ENCODE measurements at places on chromosomes 3 and 15.

DNA sequence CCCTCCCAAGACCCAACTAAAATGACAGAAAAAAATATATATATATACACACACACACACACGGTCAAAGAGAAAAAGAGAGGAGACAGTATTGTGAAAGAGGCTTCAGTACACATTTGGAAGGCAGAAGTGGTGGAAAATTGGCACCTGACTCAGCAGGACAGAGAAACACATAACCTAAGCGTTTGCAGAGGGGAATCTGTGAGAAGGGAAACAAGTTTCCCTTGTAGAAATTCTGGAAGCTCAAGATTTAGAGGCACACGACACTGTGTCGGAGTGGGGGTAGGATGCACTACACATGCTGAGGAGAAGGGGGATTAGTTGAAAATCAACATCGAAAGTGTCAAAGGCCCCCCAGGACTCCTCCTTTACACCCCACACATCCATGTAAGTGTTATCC is 53.1 kb downstream of the PAK2 start:
- DNase-seq: no peak

- peak; percentile 17 for DNase-seq
These were observed at the start of gene SHF for GRCh38 chr15:45187894-45188830. SHF (minus strand) TSS chr15:45187966; CDS start chr15:45187951, 15 bp downstream.

DNA sequence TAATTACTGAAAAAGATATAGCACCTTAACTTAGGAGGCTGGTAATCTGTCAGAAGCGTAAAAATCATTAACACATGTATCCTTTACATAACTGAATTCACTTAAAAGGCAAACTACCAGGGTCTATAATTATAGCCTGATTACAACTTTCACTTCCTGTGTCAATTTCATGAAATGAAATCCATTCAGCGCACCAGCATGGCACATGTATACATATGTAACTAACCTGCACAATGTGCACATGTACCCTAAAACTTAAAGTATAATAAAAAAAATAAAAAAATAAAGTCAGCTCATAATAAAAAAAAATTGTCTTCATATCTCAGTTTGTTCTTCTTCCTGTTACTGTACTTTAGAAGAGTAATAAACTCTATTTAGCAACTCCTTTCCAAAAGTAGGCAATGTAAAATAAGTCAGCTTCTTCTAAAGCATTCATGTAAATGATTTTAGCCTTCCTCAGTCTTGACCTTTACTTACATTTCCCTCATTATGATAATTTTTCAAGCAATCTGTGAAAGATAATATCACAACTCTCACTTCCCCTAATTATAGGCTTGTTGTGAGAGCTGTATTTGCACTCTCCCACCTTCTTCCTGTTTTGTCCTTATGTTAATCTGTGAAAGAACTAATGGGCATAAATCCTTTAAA is 50.1 kb downstream of the KBTBD8 start:
- DNase-seq: no peak

- DNase-seq: no peak
These were observed 25.4 kb downstream of the ACP3 start for GRCh38 chr3:132342610-132343009.

DNA sequence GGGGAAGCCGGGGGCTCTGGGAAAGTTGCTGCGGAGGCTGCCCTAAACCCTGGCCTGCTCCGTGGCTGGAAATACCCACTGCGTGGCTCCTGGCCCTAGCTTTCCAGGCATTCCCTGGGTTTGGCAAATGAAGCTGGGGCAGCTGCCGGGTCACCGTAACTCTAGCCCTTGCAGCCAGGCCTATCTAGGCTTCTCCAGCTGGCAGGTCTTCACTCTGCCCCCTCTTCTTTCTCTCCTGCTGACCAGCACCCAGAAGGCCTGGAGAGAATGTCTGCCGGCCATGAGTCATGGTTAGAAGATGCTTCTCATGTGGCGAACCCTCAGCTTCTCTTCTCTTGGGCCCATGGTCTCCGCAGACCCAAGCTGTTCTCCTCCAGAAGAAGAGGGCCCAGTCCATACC is 5.6 kb upstream of the DLL4 start:
- no peak for DNase-seq

- DNase-seq: no peak
These were observed 796.2 kb downstream of the NAALADL2 start for GRCh38 chr3:175655351-175655750.

DNA sequence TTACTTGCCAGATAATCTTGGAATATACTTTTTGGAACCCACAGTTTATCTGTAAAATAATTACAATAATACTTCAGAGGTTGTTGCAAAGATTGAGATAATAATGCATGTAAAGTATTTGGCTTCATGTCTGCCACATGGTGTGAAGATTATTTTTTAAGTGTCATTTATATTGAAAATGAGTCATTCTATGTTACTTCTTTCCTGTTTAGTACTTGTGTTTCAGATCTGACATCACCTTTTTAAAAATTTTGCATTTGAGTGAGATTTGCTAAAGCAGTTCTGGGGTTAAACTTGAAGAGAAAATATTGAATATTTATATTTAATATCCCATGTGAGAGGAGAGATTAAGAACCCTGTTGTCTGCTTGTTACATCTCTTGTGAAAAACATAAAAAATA is 31.2 kb downstream of the IQGAP1 start:
- DNase-seq: no peak

DNA sequence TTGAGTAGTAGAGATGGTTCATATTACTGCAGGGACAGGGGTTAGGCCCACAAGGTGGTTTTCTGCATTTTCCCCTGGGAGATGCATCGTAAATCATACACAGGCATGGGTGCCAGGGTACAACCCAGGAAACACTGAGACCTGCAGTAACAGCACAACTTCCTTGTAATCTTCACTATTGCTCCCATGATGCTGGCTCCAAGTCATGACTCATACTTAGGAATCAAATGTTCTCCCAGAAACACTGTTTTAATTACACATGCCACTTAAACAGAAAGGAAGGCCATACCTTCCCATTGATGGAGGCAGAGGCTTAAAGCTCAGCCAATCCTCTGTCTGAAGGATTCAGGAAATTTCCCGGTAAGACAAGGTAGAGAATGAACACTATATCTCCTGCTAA is 106.5 kb downstream of the ERC2 start:
- no peak for DNase-seq

GRCh38 chr15:71273731-71274447 is 158.6 kb downstream of the THSD4 start:
- no peak for DNase-seq

GRCh38 chr3:111601810-111602209 is 6.7 kb upstream of the ZBED2 start:
- no peak for DNase-seq

- no peak for DNase-seq
These were observed 100.3 kb downstream of the FSIP1 start for GRCh38 chr15:39682366-39682765.

GRCh38 chr3:131348911-131349310 is 32.7 kb upstream of the NUDT16 start:
- DNase-seq: no peak

- no peak for DNase-seq
These were observed 95.5 kb downstream of the ST6GAL1 start for GRCh38 chr3:187025656-187026316.

DNA sequence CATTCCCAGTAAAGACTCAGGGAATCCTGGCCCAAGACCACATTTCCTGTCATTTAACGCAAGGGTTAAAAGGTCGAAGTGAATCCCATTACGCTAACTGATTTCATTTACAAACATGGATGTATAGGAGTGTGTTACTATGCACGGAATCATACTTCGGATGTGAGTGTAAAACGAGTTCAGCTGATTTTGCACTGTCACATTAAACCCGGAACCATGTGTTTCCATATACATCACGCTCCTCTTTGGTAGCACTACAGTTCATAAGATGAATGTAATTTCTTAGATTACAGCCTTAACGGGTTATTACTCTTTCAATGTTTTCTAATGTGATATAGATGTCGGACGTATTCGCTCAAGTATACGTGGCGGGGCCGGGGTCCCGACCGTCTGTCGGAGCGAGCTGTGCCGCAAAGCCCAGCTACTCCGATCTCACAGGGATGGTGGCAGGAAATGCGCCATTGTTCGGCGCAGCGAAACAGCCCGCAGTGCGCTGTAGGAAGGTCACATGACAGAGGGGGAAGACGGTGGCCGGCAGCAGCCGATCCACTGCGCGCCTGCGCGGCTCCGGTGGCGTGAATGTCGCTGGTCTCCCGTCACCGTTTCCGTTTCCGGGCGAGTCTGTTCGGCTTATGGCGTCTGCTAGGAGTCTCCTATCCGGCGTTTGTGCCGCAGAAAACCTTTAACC is 97.3 kb downstream of the NPAP1 start:
- peak; percentile 55 for DNase-seq

- no peak for DNase-seq
These were observed 263.9 kb upstream of the STT3B start for GRCh38 chr3:31268868-31269267.

- DNase-seq: no peak
These were observed 57.7 kb downstream of the PIK3R4 start for GRCh38 chr3:130688697-130689470.

DNA sequence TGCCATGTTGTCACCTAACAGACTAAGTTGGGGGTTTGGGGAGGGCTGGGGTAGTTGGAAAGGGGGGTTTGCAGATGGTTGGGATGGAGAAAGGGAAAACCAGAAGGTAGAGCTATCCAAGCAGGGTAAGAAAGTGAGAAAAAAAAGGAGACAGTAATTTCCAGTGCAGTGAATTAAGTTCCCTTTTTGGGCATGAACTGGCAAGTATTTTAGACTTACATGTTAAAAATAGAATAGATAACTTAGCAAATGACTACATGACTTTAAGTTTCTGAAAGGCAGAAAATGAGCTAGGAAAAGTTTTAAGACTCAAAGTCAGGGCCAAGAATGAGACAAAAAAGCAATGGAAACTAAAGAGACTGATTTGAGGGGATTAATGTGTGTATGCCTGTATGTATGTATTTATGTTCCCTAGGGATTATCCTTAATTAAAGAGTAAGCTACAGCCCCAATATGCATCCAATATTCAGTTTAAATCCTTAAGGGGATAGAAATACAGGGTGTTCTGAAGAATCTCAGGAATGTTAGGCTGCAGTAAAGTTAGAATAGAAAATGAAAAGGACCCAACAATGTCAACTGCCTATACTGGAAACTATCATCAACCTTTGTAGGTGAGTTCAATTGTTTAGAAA is 285.2 kb upstream of the MME start:
- DNase-seq: no peak

GRCh38 chr3:171867981-171868380 is 24.8 kb downstream of the TMEM212 start:
- no peak for DNase-seq

- no peak for DNase-seq
These were observed 370.1 kb downstream of the LRTM1 start for GRCh38 chr3:54557538-54558428.

DNA sequence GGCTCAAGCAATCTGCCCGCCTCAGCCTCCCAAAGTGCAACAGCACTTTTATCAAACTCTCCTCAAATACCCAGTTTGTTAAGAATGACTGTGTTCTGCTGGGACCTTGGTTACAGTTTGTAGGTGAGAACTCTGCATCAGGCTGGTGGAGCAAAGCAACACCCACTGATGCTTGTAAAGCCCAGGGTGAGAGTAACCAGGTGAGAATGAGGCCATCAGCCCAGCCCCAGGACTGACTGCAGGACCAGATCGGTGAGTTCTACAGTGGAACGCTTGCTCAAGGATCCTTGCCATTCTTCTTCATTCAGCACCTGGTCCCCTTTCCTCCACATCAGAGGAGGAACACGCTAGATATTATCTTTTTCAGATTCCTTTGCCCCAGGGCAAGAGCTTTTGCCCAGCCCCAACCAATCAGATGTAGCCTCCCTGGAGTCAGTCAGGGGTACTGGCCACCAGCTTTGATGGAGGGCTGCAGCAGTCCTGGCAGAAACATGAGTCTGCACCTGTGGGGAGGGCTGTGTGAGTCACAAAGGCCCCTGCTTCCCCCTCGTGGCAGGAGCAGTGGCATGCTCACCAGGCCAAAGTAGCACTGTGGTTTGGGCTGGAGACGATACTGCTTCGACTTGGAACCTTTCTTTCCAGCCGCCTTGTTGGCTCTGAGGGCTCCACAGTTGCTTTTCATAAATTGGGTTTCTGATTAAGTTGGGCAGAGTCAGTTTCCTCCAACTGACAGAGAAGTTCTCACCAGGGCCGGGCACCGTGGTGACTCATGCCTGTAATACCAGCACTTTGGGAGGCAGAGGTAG is 3.5 kb upstream of the SHISA5 start:
- DNase-seq: no peak

DNA sequence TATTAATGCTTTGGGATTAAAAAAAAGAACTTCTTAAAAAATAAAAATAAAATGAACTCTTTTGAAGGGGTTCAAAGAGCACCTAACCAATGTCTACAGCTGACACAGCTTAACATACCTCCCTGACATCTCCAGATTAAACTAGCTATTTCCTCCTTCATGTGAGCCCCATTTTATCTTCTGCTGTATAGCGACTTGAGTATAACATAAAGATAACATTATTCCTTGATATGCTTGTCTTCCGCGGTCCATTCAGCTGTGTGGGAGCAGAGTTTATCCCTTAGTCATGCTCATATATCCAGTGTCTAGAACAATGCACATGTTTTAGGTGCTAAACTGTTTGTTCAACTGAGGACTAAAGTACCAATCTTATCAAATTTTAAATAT is 7.8 kb upstream of the CHRM5 start:
- DNase-seq: no peak

DNA sequence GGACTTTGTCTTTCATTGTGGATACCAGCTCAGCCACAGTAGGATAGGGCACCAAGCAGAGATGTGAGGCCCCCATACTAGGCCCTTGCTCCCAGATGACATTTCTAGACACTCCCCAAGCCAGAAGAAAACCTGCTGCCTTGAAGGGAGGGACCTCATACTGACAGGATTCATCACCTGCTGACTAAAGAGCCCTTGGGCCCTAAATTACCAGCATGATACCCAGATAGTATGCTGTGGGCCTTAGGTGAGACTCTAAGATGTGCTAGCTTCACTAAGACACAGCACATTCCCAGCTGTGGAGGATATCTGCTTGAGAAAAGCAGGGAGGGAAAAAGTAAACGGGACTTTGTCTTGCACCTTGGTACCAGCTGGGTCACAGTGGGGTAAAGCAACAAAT is 324.0 kb downstream of the TBL1XR1 start:
- DNase-seq: no peak

- DNase-seq: no peak
These were observed 2.8 kb downstream of the CHCHD4 start for GRCh38 chr3:14121859-14122258.

DNA sequence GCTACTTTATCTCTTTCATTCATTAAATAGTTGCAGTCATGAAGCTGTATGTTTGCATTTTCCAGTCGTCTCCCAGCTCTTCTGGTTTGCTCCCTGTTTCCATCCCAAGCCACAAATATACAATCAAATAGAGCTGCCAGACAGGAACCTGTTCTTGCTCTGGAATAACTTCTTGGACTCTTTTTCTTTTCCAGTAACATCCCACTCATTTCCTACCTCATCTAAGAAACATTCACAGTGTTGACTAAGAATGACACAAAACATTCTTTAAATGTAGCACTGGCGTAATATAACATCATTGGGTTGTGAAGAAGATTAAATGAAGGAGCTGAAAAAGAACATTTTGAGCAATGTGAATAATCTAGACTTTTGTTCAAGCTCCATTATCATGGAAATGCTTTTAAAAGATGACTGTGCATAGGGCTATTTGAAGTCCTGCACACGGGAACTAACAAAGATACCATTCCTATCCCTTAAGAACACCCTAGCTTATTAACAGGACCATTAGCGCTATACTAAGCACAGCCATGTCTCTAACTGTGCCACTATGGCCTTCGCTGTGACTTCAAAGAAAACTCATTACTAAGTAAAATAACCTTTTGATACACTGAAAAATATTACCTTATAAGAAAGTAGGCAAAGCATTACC is 574.0 kb downstream of the NAALADL2 start:
- DNase-seq: peak; percentile 76
